Mesenteric fat pad (tissue), 1 donor: ENCODE measurements at places on chromosomes 5 and 9. TPM values are rescaled to one million over a fixed set of nuclear protein-coding genes. Genes with fewer than 3 reads are reported as not detected.

GRCh38 chr5:112356178-112356956 lies 62.7 kb downstream of the EPB41L4A start:
- DNase-seq: no peak

DNA sequence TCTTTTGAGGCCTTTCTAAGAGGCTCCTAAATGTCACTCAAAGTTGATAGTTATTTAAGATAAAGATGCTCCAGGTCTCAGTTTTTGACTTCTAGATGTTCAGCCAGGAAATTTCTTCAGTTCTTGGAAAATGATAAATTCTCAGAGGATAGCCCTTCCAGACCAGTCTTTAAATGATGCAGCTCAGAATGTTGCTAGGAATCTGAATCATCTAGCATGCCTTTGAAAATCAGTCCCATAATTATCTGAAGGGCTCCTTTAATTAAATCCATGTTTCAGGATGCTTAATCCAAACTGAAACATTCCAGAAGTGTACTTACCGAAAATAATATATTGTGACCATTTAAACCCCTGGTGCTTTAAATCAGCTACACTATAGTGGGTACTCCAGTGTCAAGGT lies 107.5 kb upstream of the FBN2 start:
- DNase-seq: no peak

- no peak for DNase-seq
These were observed at the start of gene SLC12A7 for GRCh38 chr5:1111727-1112289. Gene SLC12A7 (minus strand): TSS chr5:1112063. CDS start chr5:1111991, 72 bp downstream.

GRCh38 chr5:74232276-74232675 lies 408.3 kb downstream of the ENC1 start:
- DNase-seq: no peak

DNA sequence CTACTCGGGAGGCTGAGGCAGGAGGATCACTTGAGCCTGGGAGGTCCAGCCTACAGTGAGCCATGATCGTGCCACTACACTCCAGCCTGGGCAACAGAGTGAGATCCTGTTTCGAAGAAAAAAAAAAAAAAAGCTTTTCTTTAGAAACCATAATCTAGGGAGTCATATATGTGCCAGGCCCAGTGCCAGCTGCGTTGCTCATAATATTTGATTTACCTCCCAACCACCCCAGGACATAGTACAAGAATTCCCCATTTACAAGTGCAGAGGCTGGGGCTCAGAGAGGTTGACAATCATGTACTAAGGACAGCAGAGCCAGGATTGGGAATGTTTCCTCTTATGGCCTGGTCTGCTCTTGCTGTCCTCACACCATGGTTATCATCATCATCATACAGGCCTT lies 25.1 kb upstream of the TRIM14 start:
- peak; percentile 16 for DNase-seq

GRCh38 chr5:150184990-150185912 lies 4.6 kb upstream of the SLC6A7 start:
- DNase-seq: no peak

DNA sequence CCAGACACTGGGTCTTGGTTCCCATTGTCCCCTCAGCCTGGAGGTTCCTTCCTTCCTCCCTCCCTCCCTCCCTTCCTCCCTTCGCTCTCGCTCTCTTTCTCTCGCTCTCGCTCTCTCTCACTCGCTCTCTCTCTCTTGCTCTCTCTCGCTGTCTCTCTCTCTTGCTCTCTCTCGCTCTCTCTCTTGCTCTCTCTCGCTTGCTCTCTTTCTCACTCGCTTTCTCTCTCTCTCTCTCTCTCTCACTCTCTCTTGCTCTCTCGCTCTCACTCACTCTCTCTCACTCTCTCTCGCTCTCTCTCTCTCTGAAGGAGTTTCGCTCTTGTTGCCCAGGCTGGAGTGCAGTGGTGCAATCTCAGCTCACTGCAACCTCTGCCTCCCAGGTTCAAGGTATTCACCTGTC lies 23.4 kb downstream of the LAMC3 start:
- no peak for DNase-seq

DNA sequence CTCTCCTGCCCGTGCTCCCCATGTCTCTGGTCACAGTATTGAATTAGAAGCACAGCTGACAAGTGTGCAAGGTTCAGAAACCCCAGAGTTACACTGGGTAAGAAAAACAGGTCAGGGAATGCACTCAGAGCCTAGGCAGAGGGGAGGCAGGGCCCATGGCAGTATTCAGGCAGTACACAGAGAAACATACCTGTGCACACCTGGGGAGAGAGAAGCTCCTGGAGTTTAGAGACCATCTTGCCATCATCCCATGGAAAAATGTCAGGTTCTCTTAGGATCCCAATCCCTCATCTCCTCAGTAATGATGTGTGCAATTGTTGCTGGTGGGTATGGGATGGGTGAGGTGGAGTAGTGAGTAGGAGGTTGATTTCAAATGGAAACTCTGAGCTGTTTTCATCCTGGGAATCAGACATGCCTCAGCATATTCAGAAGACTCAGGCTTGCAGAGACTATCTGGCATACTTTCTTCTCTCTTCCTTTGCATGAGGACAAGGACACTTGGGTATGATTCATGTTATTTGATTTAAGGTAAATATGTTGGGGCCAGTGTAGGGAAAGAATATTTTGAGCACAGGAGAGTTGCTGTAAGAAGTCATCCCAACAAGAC lies 228.5 kb downstream of the ESM1 start:
- no peak for DNase-seq

GRCh38 chr5:59487772-59488729 lies 405.5 kb downstream of the PDE4D start:
- no peak for DNase-seq

DNA sequence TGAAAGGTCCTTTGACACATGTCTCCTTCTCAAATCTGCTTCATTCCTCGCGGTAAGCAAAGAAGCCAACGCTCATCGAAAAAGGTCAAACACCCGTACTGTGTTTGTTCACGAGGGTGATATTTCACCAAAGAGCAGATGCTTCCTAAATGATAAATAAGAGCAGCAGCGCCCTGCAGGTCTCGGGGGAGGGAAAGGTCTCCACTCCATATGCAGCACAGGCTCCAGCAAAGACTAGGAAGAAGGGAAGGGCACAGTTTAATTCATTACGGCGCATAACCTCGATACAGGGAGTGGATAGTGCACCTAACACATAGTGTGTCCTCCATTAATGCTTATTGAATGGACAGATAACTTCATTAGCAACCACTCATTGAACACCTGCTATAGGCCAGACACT lies 593.3 kb downstream of the CDK5RAP2 start:
- DNase-seq: no peak

Gene NUTM2F
- not detected for total RNA-seq

- no peak for DNase-seq
These were observed 136.6 kb downstream of the ADAMTS12 start for GRCh38 chr5:33755231-33755630.

DNA sequence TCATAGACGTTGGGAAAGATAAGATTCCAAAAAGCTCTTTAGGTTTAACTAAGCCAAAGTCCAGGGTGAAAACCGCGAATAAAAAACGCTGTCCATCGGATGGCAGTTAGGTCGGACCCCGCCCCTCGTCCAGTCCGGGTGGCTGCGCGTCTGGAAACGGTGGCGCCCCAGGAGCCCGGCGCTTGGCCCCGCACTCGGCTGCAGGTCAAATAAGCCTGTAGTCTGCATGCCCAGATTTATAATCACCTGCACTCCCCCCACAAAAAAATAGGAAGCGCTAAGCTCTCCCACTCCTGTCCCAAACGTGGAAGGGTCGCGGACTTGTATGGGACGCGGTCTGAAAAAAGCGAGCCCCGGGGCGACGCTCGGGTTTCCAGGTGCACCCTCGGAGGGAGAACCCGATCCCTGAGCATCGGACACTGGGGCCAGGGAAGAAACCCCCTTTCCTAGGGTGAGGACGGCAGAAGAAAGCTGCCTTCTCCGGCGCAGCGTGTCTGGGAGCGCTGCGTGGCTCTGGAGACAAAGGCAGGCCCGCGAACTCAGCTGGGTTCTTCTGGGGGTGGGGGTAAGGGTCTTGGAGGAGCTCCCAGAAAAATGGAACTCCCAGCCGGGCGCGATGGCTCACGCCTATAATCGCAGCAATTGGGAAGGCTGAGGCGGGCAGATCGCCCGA lies 923 bp upstream of the ZBTB5 start:
- DNase-seq: no peak

Gene CAVIN4
- total RNA-seq: 0.26 TPM

- DNase-seq: no peak
These were observed 24.9 kb downstream of the CFAP77 start for GRCh38 chr9:132434881-132435280.

Gene EDIL3
- total RNA-seq: 3.7 TPM

- no peak for DNase-seq
These were observed 65.3 kb downstream of the CSNK1A1 start for GRCh38 chr5:149485655-149486615.

GRCh38 chr5:61588216-61588615 lies 256.2 kb downstream of the ZSWIM6 start:
- DNase-seq: no peak

Gene BTNL8
- 0.96 TPM for total RNA-seq

DNA sequence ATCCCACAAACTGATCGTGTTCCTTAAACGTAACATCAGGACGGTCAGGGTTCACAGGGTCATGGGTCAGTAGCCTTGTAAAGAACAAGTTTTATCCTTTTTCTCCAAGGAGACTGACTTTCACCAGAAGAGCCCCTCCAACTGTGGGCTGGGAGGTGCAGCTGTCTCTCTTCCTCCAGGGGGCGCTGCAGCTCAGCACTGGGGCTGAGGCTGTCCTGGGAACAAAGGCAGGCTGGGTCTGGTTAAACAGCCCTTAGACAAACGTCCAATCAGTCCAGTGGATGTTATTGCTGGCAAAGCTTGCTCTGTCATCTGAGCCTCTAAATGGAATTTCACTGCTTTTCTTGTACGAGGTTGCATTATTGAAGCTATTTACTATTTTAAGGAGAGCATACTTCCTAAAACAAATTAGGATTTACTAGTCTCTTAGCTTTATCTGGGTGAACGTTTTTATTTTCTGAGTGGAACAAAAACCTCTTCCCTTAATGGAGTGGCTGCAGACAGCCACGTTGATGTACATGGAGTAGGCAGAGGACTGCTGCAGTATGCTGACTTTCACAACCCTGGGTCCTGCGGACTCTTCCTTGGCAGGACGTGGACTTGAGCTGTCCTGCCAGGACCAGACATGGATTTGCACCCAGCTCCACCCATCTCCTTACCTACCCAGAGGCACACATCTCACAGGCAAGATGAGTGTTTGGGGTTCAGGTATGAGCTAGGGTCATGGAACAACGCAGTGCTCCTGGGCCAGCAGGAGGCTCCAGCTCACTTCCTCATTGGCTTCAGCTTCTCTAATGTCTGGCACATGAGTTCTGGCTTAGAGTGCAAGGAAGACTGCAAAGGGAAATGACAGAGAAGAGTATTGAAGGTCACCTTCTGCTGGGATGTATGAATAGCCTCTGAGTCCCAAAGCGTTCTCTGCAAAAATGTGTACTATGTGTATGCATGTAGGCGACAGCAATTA lies 7.8 kb downstream of the EXOSC2 start:
- no peak for DNase-seq

GRCh38 chr9:38162332-38163211 lies 93.5 kb upstream of the SHB start:
- no peak for DNase-seq

GRCh38 chr5:15993919-15994318 lies 185.7 kb downstream of the MARCHF11 start:
- DNase-seq: no peak

Gene INVS
- total RNA-seq: 22.4 TPM

DNA sequence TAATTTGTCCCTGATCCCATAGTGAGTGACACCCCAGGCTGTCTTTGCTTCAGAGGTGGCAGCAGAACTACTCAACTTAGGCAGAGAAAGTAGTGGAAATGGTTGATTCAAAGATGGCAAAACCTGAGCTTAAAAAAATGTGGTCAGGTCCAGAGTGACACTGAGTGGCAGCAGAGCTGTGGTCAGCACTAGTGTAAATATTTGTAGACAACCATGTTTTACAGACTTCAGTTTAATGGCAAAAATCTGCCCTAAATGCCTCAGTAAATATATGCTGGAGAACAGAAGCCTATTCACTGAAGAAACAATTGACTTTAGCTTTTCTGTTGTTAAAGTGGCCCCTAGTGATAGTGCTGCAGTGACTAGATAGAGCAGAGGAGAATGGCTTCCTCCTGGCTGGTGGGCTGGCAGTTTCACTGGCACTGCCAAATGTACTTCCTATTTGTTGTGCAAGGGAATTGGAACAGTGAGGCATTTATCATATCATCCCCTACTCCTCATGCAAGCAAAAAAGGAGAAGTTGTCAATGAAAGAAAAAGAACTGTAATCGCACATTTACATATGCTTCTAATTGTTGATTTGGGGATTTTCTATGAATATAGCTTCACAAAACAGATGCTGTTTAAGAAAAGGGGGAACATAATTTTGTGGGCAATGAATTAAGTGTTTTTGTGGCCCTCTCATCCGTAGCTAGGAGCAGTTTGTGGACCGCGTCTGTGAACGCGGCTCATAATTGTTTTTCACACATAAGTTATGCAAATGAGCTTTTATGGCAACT lies 12.0 kb downstream of the PBX3 start:
- DNase-seq: no peak

DNA sequence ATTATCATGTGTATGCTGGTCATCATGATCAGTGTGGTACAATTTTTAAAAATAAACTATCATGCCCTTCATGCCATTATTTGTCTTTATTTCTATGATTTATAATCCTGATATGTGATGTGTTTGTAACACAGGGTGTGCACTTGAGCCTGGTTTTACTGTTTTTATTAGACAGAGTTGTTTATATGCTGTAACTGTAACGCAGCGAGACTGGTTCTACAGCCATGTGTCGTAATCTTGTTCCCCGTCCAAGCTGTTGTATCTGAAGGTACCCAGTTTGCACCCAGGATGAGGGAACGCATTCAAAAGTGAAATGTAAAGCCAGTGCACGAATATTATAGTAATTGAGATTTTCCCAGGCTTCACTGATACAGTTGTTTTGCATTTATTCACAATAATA lies 28.2 kb downstream of the SNX18 start:
- DNase-seq: no peak

Gene LHFPL2
- 76.0 TPM for total RNA-seq

Gene ANGPTL2
- total RNA-seq: 169 TPM

Gene MCC
- total RNA-seq: 25.2 TPM

DNA sequence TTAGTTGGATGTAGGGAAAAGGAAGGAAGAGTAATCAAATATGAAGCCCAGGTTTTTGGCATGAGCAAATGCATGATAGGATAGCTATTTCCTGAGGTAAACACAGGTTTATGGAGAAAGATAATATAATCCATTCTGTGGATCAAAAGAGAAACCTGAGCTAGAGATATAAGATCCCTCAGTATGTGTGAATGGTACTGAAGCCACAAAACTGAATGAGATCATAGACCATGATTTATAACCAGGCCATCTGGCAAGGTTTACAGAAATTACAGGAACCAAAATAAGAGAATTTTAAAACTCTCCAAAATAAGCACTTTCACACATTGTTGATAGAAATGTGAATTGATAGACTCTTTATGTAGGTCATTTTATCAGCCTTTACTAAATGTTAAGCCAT lies 28.7 kb upstream of the ECM2 start:
- DNase-seq: no peak

GRCh38 chr5:134084022-134084565 lies 30.4 kb upstream of the TCF7 start:
- no peak for DNase-seq

DNA sequence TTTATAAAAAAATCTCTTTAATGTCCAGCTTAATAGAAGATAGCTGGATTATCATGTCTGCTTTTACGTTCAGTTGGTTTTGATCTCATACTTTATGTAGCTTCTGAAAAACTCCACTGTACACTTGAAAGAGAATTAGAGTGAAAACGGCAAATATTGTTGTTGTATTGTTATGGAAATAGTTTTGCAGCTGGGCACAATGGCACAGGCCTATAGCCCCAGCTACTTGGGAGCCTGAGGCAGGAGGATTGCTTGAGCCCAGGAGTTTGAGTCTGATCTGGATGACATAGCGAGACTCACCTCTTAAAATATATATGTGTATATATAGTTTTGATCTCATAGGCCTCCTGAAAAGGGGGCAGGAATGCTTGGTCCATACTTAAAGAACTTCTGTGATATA lies 67.4 kb upstream of the PRRC1 start:
- no peak for DNase-seq
